MV-4-11 (cell line): ENCODE measurements at places on chromosomes 3 and 15.
A peak's percentile ranks its signal among the peaks of the same experiment; 100 is the strongest.

DNA sequence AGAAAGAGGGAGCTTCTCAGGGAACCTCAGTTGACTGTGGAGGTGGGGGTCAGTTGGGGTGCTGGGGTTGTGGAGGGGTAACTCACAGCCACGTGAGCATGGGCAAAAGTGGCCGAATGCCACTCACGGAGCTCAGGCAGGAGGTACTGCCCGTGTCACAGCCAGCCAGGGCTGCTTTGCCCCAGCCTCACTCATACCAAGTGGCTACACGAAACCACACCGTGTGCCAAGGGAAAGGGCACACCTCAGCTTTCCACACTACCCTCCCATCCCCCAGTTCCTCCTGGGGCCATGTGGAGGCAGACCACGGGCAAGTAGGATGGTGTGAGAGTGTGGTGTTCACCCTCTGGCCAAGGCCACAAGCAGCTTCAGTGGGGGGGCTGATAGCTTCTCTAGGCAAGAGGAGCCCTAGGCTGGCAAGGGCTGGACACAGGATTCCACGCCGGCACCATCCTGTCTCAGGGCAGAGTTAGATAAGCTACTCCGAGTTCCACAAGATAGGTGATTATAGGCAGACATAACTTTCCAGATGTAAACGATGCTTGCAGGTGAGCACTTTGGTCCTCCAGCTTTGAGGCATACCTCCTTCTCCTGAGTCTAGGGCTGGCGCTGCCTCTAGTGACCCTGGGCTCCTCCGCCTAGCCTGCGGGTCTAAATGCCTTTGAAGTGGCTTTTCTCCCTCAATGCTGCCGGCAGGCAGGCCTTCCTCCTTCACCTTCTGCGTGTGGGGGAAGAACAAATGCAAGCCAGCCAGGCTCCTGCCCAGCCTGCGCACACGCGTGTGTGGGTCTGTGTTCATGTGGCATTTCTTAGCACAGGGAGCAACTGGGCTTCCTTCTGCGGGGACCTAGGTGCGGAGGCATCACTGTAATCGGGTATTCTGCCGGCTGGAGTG is 25.0 kb downstream of the RGMA start:
- DNase-seq = no peak

- no peak for DNase-seq
Measured at GRCh38 chr15:62269504-62269903, 104.4 kb upstream of the C2CD4B start.

- peak; percentile 23 for DNase-seq
Measured at GRCh38 chr3:194322678-194323211, 28.4 kb downstream of the CPN2 start.

DNA sequence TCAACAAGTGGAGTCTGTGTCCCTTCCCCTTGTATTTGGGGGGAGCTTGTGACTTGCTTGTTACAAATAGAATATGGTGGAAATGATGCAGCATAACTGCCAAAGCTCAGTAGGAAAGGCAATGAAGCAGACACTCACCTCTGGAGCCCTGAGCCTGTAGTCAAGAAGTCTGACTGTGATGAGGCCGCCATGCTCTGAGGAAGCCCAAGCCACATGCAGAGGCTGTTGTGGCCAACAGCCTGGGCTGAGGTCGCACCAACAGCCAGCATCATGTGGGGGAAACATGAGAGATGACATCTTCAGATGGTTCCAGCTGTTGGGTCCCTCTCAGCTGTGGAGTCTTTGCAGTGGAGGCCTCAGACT is 161.4 kb downstream of the CHSY1 start:
- DNase-seq = no peak

DNA sequence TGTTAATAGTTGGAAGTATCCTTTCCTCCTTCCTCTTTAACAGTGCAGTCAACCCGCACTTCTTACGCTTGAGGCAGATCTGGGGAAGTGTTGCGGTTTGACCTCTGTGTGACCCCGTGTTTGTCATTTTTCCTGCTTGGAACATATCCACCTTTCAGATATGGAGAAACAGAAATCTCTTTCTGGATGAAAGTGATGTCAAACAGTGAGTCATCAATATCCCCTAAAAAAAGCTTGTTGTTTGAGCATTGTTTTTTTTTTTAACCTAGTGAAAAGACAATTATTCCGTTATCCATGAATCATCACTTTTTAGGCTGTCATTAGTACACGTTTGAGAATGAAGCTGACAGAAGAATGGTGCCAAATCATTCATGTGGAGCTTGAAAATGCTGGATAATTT is 293.7 kb downstream of the ARPP21 start:
- peak; percentile 64 for DNase-seq

DNA sequence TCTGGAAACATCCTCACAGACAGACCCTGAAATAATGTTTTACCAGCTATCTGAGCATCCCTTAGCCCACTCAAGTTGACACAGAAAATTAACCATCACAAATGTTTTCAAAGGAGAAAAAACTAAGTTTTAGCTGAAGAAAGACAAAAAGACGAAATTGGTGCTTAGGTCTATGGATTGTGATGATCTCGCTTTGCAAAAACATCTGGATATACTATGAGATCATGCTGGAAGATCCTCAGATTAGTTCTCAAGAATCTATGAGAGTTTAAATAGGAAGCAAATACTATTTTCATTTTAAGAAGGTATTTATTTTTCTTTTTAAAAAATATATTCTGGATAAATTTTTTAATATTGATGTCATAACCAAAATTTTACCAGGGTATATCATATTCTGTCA is 42.6 kb upstream of the MBNL1 start:
- no peak for DNase-seq

- DNase-seq = no peak
Measured at GRCh38 chr15:99967841-99968371, 234.7 kb upstream of the LYSMD4 start.

- DNase-seq = peak; percentile 93
Measured at GRCh38 chr3:46135475-46135874, 72.6 kb downstream of the CCR1 start.

DNA sequence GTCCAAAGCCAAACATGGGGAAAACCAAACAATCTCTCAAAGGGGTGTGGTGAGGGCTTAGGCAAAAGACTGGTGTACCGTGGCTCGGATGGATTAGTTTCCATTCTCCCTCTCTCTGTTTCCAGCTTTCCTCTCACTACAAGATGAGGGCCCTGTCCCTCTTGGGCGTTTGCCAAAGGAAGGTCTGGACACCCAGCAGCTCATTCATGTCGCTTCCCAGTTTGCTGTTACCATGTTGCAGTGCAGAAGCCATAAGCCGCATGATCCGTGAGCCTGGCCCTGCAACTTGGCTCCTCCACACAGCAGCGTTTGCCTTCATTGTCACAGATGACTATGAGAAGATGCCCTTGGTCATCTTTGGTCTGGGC is 92.2 kb downstream of the APBA2 start:
- DNase-seq = no peak

DNA sequence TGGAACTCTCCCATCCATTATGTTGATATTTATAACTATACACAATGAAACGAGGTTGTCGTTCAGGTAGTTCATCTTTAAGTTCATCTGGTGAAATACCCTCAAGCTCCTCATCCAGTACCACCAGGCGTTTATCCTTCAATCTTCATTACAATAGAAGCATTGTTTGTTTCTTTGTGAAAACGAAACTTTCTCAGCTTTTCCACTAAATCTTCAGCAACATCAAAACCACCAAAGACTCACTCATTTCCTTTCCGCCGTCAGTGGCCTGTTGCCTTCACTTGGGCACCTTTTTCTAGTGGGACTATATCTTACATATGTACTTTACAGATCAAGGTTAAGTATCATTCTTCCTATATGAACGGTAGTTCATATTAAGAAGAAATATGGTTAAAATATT is 44.1 kb upstream of the TFG start:
- DNase-seq = peak; percentile 20

- no peak for DNase-seq
Measured at GRCh38 chr3:40969756-40970466, 229.4 kb upstream of the CTNNB1 start.

DNA sequence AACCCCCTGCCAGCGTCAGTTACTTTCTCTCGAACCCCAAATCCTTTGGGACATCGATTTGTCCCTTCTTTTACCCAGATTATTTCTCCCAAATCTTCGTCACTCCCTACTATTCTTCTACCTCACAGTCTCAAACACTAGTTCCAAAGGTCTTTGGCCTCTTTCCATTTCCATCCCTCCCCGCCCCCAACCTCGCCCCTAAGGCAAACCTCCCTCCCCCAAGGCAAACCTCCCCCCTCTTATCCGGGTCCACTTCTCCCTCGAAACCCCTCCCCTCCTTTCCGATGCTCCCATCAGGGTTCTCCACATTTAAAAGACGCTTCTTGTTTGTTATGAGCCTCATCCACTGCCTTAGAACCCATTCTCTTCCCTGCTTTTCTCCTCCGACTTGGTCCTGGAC is 583 bp downstream of the EAF1 start:
- no peak for DNase-seq

DNA sequence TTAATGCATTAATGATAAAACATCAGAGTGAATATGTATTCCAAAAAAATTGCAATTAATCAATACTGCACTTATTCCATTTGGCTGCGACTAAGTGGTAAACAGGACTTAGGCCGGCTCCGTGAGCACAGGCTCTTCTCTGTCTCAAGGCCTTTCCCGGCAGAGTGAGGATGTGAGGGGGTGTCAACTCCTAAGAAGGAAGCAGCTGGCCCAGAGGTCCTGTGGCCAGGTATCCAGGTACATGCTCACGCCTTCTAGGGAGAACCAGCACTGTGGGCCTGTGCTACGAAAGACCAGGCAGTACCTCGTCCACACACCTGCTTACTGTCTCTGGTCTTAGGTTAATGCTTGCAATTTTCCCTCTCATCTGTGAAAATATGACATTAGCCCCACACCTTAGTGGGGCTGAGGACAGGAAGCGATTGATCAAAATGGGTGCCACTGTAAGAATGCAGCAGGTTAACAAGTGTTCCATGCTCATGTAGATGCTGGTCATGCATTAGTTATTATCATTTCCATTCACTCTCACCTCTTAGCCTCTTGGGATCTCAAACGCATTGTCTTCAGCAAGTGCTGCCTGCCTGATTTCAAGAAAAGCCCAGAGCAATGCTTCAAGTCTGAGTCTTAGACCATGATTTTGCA is 175.3 kb downstream of the ABHD5 start:
- DNase-seq = no peak

- no peak for DNase-seq
Measured at GRCh38 chr3:32681811-32682210, 3.2 kb upstream of the CNOT10 start.

DNA sequence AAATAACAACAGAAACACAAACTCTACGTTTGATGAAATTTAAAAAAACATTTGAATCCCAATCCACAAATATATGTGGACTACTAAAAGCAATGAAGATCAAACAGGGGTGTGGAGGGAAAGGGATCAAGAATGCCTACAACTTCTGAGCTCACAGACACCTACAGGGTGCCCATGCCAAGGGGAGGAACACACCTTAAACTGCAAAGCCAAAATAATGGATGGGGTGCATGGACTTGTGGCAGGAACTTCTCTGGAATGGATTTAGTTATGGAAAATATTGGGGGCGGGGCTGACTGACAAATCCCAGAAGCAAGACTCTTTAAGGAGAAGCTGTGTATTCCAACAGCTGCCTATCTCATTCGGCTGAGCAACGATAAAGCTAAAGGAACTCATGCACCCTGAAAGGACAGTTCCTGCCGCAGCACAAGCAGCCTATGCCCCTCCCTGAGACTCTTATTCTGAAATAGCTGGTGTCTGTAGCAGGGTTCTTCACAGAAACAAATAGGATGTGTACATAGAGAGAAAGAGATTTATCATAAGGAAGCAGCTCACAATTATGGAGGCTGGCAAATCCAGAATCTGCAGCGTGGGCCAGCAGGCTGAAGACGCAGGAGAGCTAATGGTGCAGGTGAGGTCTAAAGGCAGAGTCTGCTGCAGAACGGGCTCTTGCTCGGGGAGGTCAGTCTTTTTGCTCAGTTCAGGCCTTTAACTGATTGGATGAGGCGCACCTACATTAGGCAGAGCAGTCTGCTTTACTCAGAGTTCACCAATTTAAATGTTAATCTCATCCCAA is 24.5 kb upstream of the PLA2G4D start:
- no peak for DNase-seq

GRCh38 chr3:124829178-124829818 is 57.9 kb downstream of the ITGB5 start:
- DNase-seq = peak; percentile 8

DNA sequence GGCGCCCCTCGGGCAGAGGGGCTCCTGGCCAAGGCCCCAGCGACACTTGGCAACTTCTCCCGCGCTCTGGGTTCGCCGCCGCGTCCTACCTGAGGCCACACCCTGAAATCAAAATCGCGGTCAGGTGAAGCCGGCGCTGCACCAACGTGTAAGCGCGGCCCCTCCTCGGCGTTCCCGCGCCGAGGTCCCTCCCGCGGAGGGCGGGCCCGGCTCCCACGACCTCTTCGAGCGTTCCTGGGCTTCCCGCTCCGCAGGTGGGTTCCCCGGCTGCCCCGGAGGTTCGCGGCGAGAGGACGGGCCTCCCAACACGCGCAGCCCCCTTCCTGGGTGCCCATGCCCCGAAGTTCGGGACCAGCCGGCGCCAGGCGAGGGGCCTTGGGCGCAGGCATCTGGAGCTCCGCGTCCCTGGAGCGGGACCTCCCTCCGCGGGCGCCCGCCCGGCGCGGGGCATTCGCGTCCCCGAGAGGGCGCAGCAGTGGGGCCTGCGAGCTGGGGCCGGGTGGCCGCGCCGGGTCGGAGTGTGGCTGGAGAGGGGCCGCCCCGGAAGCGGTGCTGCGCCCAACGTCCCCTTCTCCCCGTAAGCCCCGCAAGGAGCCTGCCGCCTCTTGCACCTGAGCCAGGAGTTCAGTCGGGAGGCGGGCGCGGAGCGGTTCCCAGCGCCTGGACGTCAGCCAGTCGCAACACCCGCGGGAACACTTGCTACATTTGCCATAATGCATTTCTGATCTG is 13.7 kb downstream of the PAK6 start:
- DNase-seq = no peak

DNA sequence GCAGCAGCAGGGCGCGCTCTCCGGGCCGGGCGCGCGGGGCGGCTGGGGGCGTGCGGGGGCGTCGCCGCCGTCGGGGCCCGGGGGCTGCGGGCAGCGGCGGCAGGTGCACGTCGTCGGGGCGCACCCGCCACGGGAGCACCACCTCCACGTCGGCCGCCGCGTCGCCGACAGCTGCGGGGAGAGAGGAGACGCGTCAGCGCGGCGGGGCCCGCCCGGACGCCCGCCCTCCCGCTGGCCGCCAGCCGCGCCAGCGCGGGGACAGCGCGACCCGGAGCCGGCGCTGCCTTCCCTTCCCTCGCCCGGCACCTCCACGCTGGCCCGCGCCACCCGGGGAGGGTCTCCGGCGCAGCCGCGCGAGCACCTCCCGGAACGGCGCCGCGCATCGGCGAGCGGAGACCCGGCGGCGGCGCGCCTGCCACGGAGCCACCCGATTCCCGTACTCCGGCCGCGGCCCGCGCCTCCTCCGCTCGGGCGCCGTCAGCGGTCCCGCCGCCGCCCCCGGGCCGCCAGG is 481 bp downstream of the ADAMTS17 start:
- DNase-seq = no peak

- no peak for DNase-seq
Measured at GRCh38 chr3:156098437-156099035, 21.8 kb upstream of the KCNAB1 start.

- DNase-seq = no peak
Measured at GRCh38 chr3:154778057-154778456, 302.1 kb upstream of the MME start.

DNA sequence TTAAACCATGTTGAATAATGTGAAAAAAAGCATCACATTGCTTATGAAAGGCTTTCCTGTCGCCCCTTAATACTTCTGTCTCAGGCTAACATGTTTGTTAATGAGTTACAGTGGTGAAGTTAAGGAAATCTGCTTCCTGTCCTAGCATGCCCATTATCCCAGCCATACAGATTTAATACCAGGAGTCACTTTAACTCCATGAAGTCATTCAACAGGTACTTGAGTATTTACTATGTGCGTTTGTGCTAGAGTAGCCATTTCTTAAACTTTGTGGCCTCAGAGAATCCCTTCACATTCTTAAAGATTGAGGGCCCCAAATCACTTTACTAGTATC is 10.1 kb upstream of the SETD5 start:
- no peak for DNase-seq
